ENCODE measurements at places on chromosomes 4 and X.
A peak's percentile ranks its signal among the peaks of the same experiment; 100 is the strongest.

- DNase-seq: peak; percentile 35
These were observed at the start of gene SH3TC1 for GRCh38 chr4:8198906-8199593. Gene SH3TC1 (plus strand): TSS chr4:8199290. CDS start chr4:8205195, 5,905 bp downstream.

DNA sequence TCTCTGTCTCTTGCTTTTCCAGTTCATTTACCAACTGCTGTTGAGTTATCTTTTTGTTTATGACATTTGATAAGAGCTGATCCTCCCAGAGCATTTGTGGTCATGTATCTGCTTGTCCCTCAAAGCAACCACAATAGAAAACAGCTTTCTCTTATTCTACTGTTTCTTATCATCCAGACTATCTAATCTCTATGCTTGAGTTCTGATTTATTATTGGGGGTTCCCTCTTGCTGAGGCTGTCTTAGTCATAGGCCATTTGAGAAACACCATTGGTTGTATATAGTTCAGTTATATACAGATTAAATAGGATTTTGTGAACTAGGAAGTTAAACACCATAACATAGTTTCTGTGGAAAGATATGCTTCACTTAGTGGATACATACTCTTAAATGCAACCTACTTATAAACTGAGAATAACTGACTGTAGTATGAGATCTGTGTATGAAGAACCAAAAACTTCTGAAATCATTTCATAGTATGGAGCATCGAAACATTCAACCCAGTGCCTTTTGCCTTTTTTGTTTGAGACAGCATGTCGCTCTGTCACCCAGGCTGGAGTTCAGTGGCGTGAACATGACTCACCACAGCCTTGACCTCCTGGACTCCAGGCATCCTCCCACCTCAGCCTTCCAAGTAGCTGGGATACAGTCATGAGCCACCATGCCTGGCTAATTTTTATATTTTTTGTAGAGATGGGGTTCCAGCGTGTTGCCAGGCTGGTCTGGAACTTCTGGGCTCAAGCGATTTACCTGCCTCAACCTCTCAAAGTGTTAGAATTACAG, 75.8 kb downstream of the STIM2 start:
- no peak for DNase-seq

DNA sequence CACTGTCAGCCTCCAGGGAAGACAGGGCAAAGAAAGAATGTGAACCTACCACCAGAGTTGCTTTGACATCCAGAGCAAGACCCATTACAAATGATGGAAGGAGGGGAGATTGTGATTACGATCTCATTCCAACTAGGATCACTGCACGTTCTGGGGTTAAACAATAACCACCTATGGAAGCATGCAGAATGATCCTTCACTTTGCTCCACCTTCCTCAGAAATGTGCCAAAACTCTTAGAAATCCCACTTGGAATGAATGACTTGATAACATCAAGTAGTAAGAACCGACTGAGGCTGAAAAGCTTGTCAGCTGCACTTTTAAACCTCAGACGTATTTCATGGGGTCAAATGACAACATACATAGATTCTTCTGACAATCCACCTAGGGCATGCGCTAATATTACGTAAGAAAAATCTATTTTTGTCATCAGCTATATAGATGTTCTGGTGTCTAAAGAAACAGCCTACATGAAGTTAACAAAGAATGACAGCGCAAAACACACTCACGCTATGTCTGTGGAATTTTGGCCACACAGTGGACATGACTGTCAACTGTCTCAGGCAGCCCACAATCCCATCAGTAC, 3.5 kb upstream of the STS start:
- no peak for DNase-seq

DNA sequence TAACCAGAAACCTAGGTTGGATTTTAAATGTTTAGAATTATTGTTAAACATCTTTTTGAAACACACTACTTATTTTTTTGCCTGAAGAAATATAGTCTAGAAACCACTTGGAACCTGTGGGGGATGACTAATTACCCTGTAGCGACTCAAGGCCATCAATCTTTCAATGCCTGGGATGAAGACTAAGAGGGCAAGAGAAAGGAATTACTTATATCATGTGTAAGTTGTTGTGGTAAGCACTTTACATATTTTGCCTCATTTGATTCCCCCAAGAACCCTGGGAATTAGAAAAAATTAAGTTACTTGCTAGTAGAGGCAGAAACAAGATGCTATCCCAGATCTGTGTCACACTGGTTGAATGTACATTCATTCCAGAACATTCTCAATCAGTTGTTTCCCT, 170.9 kb upstream of the GRIA3 start:
- no peak for DNase-seq

GRCh38 chr4:26573389-26573794, 10.5 kb upstream of the TBC1D19 start:
- no peak for DNase-seq

DNA sequence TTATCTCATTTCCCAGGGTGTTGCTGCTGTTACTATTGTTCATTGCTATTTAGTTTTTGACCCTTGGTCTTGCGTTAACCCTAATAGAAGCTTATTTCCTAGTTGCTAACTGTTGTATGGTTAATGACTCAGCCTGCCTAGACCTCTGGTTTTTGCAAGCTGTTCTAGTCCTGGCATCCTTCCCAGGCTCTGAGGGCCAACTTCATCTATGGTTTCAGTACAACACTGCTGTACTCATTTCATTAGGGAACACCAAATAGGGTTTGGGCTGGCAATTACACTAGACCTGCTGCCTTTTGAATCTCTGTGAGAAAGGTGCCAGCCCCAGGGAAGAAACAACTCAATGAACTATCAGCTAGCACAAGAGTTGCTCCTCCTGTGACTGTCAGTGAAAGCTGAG, 59.6 kb downstream of the DCX start:
- no peak for DNase-seq

DNA sequence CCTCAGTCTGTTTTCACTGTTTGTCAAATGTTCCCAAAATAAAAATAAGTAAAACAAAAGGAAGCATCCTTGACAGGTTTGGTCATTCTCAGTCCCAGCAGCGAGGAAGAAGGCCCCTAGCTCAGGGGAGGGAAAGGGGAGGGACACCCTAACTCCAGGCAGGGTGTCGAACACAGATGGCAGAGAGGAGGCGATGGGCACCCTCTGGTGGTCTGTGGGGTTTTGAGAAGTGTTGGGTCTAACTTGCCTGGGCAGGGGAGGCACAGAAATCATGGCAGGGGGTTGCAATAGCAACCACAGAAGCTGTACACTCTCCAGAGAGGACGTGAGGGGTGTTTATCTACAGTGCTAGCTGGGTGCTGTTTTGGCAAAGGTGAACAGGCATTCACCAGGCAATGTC, 229.8 kb upstream of the SFRP2 start:
- peak; percentile 7 for DNase-seq

Measured in activated CD4-positive, alpha-beta T cell treated with anti-CD3 and anti-CD28 coated beads for 24 hours (primary cell).